Kidney (tissue), 22 donors: ENCODE measurements at places on chromosomes 3 and 15. TPM values are rescaled to one million over a fixed set of nuclear protein-coding genes. Genes with fewer than 3 reads are reported as not detected.

Gene KCNMB3
- total RNA-seq, result 3.7 TPM

DNA sequence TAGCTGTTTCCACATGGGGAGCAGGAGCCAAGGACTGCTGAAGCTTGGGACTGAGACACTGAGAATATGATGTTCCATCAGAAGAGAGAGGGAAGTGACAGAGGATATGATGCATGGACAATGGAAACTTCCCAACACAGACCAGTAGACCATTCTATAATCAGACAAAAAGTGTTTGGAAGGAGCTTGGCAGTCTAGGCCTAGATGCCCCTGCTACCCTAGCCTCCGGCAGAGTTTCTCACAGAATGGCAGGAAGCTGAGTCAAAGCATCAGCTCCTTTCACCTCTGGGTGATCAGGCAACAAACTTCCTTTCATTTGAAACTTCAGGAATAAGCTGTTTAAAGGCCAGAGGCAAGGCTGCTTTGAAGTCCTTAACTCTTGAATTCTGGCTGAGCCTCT lies 222.0 kb downstream of the NEK10 start:
- no peak for DNase-seq

DNA sequence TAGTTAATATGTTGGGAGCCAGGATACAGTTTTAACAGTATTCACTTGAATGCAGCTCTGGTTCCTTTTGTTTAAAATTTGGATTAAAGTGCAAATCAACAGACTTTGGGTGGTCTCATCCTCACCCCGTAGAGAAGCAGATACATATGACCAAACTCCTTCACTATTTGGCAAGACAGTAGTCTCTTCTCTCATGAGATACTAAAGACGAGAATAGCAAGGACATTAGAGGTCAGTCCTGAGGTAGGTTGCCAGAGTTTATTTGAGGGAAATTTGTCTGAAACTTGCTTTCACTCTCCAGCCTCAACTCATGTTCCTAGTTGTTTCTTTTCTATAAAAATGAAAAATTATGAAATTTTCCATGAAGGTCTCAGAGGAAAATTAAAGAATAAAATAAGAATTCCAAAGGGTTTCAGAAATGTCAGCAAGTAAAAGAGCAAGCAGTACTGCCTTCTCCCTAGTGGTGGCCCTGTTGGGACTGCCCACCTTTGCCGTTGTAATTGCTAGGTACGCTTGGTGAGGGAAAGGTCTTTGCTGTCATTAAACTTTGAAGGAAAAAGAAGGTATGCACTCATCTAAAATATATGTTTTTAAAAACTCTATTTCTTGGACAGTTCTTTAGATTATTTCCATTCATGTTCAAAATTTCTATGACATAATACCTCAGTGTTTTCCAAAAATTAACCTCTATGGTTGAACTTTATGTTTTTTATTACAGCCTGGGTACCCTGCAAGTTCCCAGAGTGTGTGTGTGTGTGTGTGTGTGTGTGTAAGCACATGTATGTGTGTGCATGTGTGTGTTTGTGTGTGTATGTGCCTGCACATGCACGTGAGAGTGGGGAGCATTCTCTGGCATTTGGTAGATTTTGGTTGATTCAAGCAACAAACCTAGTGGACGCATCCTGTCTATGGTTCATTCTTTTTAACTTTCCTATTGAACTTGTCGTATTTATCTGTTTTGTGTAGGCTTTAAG lies 111.4 kb downstream of the CMSS1 start:
- DNase-seq, result no peak

DNA sequence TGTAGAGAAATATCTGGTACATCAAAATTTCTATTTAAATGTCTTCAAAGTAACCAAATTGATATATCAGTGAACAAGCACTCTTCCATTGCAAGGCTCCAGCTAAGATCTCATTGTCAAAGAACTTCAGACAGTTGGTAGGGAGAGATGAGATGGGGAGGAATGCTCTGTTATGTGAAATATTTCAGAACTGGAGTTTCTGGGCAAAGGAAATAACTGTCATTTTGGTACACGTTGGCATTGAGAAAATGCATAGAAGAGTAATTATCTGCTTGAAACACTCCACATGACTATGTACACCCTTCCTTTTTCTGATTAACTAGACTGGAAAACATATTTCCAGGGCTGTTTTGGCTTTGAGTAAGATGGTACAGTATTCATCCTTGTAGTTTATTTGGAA lies 297.5 kb upstream of the RASGRP1 start:
- no peak for DNase-seq

DNA sequence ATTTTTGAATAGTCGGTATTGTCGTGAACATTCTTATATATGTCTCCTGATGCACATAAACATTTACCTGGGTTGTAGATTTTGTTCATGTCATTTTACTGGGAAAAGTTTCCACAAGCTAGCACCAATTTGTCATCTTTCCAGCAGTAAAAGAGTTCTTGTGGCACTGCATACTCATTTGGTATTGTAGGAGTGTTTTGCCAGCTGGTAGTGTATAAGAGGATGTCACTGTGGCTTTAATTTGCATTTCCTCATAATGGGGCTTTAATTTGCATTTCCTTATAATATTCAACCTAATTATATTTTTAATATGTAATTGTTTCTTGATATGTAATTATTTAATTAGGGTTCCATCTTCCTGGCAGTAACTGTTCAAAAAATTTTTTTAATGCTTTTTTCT lies 21.2 kb upstream of the TNFSF10 start:
- no peak for DNase-seq

Gene ROBO2
- total RNA-seq, result 1.3 TPM
